ENCODE measurements at places on chromosomes 11 and 22. TPM values are rescaled to one million over a fixed set of nuclear protein-coding genes. Genes with fewer than 3 reads are reported as not detected.

- no peaks in the 10 kb centered on the region for H3K4me1 ChIP-seq
- H3K27me3 ChIP-seq, result no peaks in the 10 kb centered on the region
- H3K27ac ChIP-seq, result no peak overlapping the region
Observed at GRCh38 chr11:126722006-126722736, 278.4 kb downstream of the KIRREL3 start.

The UCP2 gene
- polyA plus RNA-seq, result 1,221 TPM

The APOL4 gene
- not detected for polyA plus RNA-seq

- H3K36me3 ChIP-seq, result no peaks in the 10 kb centered on the region
- no peaks in the 10 kb centered on the region for H3K4me1 ChIP-seq
- no peak for DNase-seq
- H3K27me3 ChIP-seq, result no peaks in the 10 kb centered on the region
Observed at GRCh38 chr11:67705264-67705663, 30.8 kb upstream of the ALDH3B2 start.

The FJX1 gene
- polyA plus RNA-seq, result not detected

GRCh38 chr11:87778357-87778756, 396.9 kb downstream of the RAB38 start:
- no peak overlapping the region for H3K27ac ChIP-seq
- no peak for DNase-seq
- H3K4me3 ChIP-seq, result no peak overlapping the region
- H3K4me1 ChIP-seq, result no peaks in the 10 kb centered on the region
- no peaks in the 10 kb centered on the region for H3K27me3 ChIP-seq
- H3K36me3 ChIP-seq, result no peaks in the 10 kb centered on the region

DNA sequence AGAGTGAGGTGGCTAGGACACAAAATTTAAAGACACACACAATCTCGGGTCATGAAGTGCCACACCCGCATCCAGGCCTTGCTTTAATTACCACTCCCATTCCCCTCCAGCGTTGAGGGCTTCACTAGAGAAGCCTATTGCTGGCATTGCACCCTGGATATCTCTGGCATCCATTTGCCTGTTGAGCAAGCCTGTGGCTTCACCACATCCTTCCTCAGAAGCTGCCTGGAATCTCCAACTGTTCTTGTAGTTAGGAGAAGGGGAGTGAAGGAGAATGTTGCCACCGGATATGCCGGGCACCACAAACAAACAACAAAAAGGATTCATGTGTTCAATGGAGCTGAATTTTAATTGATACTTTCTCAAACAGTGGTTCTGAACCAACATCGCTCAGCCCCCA, 34.4 kb upstream of the RCN1 start:
- no peaks in the 10 kb centered on the region for H3K4me1 ChIP-seq
- H3K27me3 ChIP-seq, result no peaks in the 10 kb centered on the region
- H3K4me3 ChIP-seq, result no peak overlapping the region
- no peaks in the 10 kb centered on the region for H3K36me3 ChIP-seq

- DNase-seq, result no peak
- H3K4me3 ChIP-seq, result no peak overlapping the region
Observed at GRCh38 chr11:13388741-13389140, 74.3 kb downstream of the BTBD10 start.

DNA sequence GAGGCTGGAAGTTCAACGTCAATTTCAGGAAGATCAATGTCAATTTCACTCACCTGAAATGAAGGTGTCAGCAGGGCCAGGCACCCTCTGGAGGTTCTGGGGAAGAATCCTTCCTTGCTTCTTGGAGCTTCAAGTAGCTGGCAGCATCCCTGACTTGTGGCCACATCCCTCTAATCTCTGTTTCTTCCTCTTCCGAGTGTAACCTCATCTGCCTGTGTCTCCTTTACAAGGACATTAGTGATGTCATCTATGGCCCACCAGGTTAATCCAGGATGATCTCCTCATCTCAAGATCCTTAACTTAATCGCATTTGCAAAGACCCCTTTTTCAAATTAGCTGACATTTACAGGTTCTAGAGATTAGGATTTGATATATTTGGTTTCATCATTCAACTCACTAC, 240.8 kb upstream of the MTNR1B start:
- H3K27ac ChIP-seq, result no peak overlapping the region
- H3K4me1 ChIP-seq, result no peaks in the 10 kb centered on the region
- no peak overlapping the region for H3K4me3 ChIP-seq
- H3K27me3 ChIP-seq, result no peaks in the 10 kb centered on the region
- no peaks in the 10 kb centered on the region for H3K36me3 ChIP-seq

The OAF gene
- 3.2 TPM for polyA plus RNA-seq

DNA sequence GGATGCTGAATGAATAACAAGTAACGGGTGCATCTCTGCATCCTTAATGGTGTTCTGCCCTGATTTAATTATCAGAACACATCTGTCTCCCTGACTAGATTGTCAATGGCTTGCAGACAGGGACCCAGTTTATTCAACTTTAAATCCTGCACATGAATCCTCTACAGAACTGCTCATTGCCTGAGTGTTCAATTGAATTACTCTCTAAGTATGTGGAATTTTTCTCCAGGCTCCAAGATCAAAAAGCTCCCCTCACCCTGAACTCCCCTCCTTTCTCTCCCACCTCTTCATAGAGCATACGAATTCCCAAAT, 11.8 kb downstream of the MB start:
- no peak for DNase-seq
- no peak overlapping the region for H3K4me3 ChIP-seq

The OR8H3 gene
- not detected for polyA plus RNA-seq

The TMEM123 gene
- polyA plus RNA-seq, result 922 TPM
